Naive B cell (primary cell): ENCODE measurements at places on chromosomes 6 and 20.

DNA sequence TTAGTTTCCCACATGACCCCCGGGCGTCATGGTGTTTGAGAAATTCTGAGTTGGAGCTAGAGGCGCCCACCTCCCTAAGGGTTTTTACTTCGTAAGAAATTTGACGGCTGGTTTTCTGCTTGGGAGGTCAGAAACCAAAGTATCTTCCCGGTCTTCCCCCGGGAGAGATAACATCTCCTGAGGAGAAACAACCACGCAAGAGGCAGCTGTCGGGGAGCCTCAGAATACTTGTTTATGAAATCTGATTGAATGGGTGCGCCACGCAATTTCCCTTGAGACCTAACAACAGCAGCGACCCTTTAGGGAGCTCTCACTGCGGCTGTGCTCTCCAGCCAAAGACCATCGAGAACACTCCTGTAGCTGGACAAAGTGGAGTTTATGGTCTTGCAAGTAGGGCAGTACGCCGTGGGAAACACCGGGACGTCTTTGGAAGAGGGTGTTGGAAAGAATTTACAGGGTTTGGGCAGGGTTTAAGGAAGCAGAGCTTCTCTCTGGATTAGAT, 608 bp upstream of the EIF2S2 start:
- no peak for DNase-seq

DNA sequence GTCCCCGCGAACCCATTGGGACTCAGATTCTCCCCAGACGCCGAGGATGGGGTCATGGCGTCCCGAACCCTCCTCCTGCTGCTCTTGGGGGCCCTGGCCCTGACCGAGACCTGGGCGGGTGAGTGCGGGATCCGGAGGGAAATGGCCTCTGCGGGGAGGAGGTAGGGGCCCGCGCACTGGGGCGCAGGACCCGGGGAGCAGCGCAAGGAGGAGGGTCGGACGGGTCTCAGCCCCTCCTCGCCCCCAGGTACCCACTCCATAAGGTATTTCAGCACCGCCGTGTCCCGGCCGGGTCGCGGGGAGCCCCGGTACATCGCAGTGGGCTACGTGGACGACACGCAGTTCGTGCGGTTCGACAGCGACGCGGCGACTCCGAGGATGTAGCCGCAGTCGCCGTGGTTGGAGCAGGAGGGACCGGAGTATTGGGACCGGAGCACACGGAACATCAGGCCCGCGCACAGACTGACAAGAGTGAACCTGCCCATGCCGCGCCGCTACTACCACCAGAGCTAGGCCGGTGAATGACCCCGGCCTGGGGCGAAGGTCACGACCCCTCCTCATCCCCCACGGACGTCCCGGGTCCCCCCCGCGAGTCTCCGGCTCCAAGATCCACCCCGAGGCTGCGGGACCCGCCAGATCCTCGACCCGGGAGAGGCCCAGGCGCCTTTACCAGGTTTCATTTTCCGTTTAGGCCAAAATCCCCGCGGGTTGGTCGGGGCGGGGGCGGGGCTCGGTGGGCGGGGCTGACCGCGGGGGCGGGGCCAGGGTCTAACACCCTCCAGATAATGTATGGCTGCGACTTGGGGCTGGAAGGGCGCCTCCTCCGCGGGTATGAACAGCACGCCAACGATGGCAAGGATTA, 15.7 kb upstream of the HLA-A start:
- peak; percentile 71 for DNase-seq

- DNase-seq = no peak
Observed at GRCh38 chr20:63441136-63442099, 31.0 kb downstream of the KCNQ2 start.

DNA sequence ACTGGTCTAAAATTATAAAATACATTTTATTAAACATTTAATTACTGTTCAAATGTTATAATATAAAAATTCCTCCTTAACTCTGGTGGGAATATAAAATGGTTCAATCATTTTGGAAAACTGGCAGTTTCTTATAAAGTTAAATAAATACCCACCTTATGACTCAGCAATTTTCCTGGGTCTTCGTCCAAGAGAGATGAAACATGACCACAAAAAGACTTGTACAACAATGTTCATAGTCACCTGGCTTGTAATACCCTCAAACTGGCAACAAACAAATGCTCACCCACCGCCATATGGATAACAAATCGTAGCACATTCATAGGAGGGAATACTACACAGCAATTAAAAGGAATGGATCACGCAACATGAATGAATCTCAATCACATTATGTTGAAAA, 66.0 kb upstream of the RIN2 start:
- no peak for DNase-seq

DNA sequence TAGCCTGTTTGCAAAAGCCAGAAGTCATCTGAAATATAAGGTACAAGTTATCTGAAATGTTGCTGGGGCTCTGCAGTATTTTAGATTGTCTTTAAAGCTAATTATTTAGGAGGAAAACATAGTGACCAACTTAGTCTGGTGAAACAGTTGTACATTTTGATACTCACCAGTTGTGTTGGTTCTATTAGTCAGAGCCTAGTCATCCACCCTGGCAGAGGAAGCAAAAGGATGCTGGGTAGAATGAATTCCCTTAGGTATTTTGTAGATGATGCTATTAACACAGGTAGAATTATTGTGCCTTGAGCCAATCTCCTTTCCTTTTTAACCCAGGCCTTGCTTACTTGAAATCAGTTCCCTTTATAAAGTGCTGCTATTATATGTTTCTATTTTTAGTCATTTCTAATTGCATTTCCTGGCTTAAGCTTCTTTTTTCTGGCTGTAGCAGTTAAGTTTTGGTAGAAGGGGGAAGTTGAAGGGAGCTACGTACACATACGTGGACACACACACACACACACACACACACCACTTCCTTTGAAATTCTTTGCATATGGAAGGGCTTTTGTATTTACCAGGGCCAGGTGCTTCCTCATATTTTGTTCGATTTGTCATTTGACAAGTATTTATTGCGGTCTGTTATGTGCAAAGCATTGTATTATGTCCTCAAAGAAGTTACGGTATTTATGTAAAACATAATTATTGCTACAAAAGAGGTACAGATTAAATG, 82.4 kb downstream of the RTN4IP1 start:
- DNase-seq = peak; percentile 72

DNA sequence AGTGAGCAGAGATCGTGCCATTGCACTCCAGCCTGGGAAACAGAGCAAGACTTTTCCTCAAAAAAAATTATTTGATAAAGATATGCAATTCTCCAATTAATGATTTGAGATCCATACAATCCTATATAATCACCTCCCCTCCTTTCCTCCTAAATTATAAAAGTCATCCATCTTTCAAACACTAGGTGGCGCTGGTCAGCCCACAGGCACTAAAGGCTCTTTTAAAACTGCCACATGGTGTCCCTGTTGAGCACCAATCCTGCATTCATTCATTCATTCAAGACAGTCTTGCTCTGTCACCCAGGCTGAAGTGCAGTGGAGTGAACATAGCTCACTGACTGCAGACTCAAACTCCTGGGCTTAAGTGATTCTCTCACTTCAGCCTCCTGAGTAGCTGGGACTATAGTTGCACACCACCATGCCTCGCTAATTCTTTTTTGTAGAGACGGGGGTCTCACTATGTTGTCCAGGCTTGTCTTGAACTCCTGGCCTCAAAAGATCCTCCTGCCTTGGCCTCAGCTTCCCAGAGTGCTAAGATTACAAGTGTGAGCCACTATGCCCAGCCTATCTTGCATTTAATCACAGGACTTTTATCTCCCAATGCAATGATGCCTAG, 58.7 kb upstream of the SLC2A12 start:
- peak; percentile 40 for DNase-seq

- no peak for DNase-seq
Observed at GRCh38 chr20:42218621-42219374, 600.6 kb upstream of the CHD6 start.

GRCh38 chr6:63509652-63510352, 62.5 kb upstream of the LOC128125822 start:
- no peak for DNase-seq

DNA sequence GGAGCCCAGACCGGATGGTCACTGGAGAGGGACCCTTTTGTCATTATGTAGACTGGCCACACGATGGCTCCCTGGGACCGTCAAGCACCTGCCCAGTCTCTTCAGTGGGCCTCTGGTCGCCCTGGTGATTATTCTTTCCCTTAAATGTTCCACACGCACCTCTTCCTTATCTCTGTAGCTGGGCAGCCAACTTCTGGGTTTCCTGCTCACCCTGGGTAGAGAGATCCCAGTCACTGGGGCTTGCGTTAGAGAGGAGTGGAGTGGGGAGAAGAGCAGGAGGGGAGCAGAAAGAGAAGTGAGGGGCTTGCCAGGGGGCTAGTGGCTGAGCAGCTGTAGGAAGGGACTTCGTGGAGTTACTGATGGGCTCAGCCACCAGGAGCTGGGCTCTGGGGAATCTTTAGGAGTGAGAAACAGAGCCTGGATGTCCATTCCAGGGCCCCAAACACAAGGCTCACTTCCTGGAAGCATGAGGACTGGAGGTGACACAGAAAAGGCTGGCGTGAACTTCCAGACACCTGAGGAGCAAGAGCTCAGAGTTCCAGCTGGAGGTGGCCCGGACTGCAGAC, 150.1 kb downstream of the DHX35 start:
- DNase-seq = no peak

- DNase-seq = no peak
Observed at GRCh38 chr20:43545837-43546578, 12.8 kb upstream of the SGK2 start.

DNA sequence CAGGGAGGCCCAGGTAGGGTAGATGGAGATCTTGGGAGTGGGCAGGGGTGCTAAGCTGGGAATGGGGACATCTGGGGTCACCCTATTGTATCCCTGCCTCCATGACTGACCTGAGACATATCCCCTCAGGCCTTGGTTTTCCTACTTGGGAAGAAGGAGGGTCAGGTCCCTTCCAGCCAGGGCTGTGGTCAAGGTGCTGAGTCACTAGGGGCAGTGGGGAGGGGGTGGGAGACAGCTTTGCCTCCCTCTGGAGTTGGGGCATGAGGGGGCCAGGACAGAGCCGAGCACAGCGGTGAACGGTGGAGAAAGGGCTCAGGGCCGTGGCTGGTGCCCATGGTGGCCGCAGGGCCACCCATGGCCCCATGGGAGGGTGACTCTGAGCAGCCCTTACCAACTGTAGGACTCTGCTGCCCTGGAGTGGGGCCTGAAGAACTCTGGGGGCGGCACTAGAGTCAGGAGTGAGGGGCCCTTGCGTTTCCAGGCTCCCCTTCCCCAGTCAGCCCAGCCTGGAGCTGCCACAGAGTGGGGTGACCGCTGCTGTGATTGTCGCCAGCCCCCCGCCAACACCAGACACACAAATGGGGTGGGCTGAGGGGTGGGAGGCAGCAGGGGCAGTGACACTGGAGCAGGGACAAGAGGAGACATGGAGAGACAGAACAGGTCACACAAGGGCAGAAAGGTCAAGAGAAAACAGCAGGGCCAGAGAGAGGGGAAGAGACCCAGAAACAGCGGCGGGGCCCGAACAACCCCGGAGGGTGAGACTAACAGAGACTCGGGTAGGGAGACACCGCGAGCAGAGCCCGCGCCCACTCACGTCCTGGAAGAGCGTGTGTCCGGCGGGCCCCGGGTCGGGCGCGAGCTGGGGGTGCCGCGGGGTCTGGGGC, 576 bp downstream of the NECAB3 start:
- DNase-seq = no peak

DNA sequence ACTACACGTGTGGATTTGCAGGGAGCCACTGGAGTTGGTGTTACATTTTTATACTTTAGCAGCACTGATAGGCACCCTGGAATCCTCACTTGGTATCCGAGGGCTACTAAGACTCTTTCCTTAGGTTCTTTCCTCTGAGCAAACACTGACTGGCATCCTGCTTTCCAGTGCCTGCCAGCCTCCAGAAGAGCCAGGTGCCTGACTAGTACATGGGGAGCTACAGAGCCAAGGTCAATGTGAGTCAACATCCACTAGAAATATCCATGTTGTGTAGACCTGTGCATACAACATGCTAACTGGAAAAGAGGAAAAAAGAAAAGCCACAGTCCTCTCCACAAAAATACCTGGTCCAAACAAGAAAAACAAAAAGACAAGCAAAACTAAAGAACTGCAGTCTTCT, 5.9 kb downstream of the TUBB1 start:
- DNase-seq = no peak

- no peak for DNase-seq
Observed at GRCh38 chr6:128696691-128697689, 176.6 kb upstream of the PTPRK start.

DNA sequence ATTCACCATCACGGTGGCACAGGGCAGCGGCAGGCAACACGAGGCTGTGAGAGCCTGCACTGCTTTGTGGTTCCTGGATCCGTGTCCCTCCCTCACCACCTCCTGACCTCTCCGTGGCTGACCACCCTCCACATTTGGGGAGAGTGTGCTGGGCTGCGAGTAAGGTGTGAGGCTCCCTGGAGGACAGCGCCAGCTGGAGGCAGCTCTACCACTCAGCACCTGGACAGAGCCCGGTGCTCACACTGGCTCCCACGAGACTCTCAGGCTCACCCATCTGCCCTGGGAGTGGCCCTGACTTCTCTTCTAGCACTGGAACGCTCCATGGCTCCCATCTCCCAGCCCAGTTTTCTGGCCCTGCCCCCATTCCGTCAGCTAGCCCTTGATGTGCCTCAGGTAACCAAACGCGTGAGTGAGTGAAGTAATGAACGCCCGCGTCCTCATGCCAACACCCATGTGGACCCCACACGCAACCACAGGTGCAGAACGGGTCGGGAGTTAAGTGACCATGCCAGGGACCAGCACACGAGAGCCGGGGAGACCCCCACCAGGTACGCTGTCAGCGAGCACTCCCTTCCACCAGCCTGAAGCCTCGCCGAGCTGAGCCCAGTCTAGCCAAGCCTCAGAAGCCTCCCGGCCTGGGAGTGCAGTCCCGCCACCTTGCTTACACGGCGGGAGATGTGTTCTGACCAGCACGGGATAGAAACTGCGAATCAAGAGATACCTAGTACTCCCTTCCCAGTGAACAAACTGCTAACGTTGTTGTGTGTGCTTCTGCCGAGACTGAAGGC, 137.2 kb downstream of the WDR27 start:
- no peak for DNase-seq

DNA sequence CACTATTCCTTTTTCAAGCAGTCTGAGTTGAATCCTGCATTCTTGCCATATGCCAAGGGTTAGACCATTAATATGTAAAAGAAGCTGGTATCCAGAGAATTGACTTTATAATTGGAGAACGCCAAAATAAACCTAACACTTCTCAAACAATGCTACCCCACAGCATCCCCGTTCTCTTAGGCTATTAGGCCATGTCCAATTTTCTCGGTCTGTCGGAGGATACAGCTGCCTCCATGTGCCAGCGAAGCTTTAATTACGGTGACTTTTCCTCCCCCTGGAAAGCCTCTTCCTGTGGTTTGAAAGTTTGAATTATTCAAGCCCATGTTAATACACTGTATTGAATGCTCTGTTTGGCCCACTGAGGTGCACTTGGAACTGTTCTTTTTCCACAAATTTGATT, 60.5 kb downstream of the HS3ST5 start:
- no peak for DNase-seq

GRCh38 chr6:453152-453551, 61.6 kb downstream of the IRF4 start:
- DNase-seq = no peak

DNA sequence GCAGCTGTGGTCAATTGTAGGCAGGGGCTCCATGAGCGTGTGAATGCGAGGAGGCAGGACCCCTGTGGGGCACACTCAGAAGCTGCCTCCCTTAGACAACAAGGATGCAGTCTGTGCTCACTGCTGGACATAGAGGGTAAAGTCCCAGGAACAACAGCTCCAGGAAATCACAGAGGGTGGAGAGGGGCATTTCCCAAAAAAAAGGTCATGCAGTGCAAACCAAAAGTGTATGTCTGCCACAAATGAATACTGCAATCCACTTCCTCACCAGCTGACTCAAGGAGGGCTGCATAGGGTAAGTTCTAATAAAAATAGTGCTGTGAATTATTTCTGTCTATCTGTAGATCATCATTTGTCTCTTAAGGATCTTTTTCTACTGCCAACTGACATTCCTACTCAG, 95.8 kb downstream of the RNF182 start:
- DNase-seq = no peak

GRCh38 chr20:59043698-59044097, 1.1 kb upstream of the PRELID3B start:
- DNase-seq = peak; percentile 0
